Natural killer cell treated with Interleukin-12 subunit alpha and Interleukin-12 subunit beta and Interleukin-15 and Interleukin-18, amount 100 ng/mL, for 72 hours (primary cell): ENCODE measurements at places on chromosomes 4 and X. TPM values are rescaled to one million over a fixed set of nuclear protein-coding genes. Genes with fewer than 3 reads are reported as not detected.

The REELD1 gene
- not detected for total RNA-seq

DNA sequence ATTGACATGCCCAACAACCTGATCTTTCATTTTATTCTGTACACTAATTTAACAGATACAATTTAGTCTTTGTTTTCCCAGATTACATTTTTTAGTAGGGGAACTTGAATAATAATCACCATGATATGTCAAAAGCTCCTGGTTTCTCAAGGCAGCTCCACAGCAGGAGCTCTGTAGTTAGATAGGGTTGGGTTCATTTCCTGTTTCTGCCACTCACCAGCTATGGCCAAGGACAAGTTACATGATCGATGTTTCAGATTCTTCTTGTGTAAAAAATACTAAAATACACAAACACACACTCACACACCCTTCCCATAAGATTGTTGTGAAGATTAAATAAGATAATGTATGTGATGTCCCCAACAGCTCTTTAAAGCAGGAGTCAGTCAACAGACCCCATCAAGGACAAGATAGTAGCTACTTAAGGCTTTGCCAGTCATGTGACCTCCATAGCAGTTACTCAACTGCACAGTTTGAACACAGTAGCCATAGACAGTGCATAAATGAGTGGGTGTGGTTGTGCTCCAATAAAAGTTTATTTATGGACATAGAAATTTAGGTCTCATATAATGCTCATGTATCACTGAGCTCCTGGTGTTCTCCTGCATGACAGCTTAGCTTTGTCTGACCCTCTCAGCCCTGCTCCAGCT is 18.4 kb downstream of the GUCY1A1 start:
- H3K27ac ChIP-seq, result no peak overlapping the region
- H3K36me3 ChIP-seq, result no peaks in the 10 kb centered on the region
- no peaks in the 10 kb centered on the region for H3K4me1 ChIP-seq

DNA sequence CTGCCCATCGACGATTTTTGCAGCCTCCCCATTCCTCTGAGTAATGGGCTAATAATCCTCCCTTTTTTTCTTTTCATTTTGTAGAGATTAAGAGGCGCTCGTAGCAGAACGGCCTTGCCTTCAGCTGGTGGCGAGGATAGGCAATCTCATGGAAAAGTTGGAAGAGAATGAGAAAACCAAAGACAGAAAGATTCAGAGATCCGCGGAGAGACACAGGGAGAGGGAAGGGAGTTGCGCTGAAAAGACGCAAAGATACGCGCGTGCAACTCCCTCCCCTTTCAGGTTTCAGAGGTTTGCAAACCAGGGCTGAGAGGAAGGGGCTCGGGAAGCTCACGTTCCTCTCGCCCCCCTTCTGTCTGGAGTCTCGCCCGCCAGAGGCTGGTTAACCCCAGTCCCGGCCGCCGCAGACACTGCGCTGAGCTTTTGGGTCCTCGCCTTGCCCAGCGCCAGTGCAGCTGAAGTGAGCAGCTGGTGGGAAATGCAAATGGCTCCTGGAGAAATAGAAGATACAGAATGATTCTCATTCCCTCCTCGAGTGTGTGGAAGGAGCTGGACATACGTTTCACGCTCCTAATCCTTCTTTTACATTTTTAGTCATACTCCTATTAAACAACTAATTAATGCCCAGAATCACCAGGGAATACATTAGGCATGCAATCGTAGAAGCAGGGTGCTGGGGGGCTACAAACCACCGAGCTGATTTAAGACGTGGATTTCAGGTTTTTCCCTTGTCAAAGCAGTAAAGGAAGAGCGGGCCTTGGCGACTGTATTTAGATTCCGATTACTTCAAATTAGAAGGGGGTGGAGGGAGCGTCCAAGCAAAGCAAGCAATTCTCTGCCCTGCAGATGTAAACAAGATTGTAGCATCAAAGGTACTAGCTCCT is 16.6 kb upstream of the PITX2 start:
- H3K4me3 ChIP-seq, result no peak overlapping the region
- no peak overlapping the region for H3K27ac ChIP-seq
- H3K36me3 ChIP-seq, result peaks cover 9% of the 10 kb centered on the region
- no peaks in the 10 kb centered on the region for H3K4me1 ChIP-seq
- no peak for DNase-seq

DNA sequence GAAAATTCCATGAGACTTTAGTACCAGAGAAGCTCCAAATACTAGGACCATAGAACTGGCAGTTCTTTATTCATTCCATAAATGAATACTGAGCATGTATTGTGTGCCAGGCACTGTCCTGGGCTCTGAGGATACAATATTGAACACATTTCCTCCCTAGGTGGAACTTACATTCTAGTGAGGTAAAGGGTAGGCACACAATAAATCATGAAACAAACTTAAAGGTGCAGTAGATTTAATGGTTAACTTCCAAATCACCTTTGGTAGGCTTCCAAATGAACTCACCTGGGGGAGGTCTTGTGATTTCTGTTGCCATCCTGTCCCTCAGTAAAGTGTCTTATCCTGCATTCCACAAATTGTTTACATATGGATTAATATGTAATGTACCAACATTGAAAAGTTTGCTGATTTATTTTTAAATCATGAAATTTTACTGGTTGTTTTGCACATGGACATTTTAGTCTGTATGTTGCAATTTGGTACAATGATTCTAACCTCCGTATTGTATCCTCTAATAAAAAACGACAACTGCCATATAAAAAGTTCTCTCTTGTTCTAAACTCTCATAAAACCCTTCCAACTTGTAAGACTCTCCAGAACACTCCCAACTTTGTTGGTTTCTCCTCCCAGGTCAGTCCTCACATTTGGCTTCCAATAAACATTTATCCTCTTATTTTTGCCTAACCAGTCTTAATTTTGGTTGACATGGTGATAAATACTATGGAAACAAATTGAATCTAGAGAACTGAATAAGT is 4.5 kb upstream of the MAGEA11 start:
- DNase-seq, result no peak
- no peak overlapping the region for H3K27ac ChIP-seq
- H3K4me3 ChIP-seq, result no peak overlapping the region
- no peaks in the 10 kb centered on the region for H3K36me3 ChIP-seq
- H3K4me1 ChIP-seq, result no peaks in the 10 kb centered on the region
